ENCODE measurements at places on chromosomes 12 and 14.

- DNase-seq, result no peak
Observed at GRCh38 chr12:105221583-105222283, 14.2 kb downstream of the APPL2 start.

DNA sequence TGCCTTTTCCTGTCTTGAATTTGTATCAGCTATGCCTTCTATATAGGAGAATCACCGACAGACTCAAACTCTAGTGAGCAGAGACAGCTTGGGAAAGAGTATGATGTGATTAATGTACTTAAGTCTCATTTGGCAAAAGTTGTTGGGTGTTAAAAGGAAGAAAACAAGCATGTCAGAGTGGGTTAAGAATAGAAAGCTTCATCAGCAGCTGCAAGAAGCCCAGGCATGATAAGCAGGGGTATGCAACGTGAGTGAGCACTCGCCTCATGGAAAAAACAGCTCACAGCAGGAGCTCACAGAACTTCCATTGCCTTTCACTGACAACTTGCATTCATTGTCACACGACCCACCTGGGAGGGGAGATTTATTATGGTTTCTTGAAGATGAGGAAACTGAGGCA is 35.9 kb upstream of the WNK1 start:
- DNase-seq, result no peak

DNA sequence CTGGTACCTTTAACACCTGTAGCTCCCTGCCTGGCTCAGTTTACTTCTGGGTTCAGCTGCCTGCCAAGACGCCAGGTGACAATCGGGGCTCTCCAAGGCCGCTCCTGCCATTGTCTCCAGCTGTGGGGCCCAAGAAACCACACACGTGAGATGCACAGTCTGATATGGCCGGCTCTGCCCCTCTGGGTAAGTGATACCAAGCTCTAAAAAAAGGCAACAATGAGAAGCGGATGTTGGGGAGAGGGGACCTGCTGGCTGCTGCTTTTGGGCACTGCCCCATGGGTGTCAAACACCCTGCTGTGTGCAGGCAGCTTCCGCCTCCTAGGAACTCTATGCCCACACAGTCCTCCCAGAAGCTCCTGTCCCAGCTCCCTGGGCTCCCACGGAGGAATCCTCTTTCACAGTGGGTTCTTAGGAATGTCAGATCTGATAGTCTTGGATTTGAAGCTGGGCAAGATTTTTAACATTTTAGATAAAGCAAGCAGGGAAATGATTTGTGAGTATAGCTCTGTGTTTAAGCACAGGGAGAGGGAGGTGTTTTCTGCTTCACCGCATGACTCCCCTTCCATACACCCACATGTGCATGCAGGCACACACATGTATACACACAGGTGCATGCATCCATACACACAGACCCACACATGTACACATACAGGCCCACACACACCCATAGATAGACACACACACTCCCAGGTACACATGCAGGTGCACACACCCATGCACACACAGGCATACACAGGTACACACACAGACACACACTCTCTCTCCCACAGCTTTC is 1135.8 kb downstream of the BCL11B start:
- DNase-seq, result no peak

DNA sequence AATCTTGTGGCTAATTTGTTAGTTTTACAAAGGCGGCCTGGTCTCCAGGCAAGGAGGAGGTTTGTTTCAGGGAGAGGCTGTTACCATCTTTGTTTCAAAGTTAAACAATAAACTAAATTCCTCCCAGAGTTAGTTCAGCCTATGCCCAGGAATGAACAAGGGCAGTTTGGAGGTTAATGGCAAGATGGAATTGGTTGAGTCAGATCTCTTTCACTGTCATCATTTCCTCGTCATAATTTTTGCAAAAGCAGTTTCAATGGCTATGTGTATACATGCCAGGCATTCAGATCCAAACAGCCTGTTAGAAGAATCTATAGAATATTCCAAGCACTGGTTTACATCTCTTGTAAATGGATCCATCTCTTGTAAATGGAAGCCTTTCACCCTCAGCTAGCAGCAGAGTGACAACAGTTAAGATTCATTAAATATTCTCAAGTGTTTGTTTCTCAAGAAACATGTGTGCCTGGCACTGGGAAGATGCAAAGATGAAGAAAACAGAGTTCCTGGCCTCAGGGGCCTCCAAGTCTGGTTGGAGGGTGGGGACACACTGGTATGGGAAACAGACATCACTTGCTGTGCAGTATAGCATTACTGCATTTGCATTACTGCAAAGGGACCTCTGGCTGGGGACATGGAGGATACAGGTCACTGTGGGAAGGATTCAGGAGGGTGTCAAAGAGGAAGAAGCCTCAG is 65.8 kb downstream of the RIN3 start:
- no peak for DNase-seq

- no peak for DNase-seq
Observed at GRCh38 chr12:75568393-75568792, 57.0 kb upstream of the KRR1 start.

- no peak for DNase-seq
Observed at GRCh38 chr14:31726337-31726736, 165.1 kb downstream of the NUBPL start.

DNA sequence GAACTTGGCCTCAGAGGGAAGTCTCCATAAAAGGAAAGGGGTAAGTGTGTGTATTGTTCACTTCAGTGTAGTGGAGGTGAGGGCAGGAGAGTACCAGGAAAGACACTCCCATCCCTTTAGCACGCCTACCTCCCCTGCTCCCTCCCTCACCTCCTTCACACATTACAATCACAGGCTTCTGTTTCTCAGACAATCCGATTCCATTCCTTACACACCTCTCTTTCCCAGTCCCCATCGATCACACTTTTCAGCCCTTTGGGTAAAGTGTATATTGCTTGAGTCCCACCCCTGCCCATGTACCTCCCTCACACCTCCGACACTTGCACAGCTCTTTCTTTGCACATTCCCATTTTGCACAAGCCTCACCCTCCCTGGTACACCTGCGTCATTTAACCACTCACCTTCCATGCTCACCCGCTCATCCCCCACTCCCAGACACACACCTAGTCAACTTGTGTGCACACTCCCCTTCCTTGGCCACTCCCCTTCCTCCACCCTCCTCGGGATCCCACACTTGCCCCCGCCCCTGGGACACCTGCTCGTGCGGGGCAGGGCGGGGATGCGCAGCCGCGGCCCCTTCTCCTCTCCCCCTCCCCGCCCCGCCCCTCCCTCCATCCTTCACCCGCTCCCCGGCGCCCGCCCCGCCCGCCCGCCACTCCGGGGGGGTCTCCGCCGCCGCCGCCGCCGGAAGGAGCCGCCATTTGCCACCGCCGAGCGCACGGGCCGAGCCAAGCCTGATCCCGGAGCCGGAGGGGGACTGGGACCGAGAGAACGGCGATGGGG is at the start of gene MARCHF9:
Gene MARCHF9 (plus strand): TSS at position 693 of the 783 bp plus-strand sequence. CDS start 426 bp downstream, outside the sequence.
- DNase-seq, result no peak

GRCh38 chr12:28413460-28414109 is 223.3 kb downstream of the CCDC91 start:
- no peak for DNase-seq

DNA sequence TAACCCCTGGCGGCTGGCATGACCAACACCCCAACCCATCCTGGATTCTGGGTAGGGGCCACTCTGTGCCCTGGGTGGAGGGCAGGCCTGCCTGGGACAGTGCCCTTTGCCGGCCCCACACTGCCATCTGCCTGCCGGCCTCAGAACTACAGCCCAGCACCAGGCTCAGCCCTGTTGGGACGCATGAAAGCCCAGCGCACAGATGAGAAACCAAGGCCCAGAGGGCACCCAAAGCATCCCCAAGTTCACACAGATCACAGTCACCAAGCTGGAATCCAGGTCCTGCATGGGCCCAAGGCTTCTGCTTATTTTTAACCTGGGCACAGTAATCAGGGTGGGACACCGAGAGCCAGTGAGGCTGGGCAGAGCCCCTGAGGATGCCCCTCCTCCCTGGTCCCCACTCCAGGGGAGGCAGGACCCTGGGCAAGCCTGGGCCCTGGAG is 26.2 kb downstream of the RFLNA start:
- DNase-seq, result peak; percentile 25

DNA sequence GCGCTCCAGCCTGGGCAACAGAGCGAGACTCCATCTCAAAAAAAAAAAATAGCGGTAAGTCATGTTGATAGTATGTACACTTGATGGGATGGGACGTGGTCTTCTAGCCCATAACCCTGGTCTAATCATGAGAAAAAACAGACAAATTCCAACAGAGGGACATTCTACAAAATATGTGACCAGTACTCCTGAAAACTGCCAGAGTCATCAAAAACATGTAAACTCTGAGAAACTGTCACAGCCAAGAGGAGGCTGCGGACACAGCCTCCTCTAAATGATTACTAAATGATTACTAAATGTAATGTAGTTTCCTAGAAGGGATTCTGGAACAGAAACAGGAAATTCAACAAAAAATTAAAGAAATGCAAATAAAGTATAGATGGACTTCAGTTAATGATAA is 20.9 kb downstream of the CDKL1 start:
- no peak for DNase-seq

- no peak for DNase-seq
Observed at GRCh38 chr14:100619396-100620254, 32.4 kb upstream of the BEGAIN start.

DNA sequence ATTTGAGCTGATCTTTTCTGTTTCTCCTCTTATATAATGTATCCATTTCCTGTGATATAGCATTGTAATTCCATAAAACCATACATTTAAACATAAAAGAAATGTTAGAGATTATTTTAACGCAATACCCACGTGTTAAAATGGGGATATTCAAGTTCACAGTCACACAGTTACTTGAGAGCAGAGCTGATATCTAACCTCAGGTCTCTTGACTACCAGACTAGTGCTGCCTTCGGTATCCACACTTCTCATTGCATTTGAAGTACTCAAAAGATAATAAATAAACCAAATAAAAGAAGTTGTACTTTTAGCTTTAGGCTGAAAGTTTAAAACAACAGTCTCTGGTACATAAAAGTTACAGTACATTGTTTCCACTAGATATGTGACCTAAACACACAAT is 2.9 kb downstream of the CLECL1 start:
- DNase-seq, result no peak

- DNase-seq, result no peak
Observed at GRCh38 chr12:54588110-54588889, at the start of gene PPP1R1A. TSS of gene PPP1R1A (minus strand) at chr12:54588659. CDS start at chr12:54588488, 171 bp downstream.

DNA sequence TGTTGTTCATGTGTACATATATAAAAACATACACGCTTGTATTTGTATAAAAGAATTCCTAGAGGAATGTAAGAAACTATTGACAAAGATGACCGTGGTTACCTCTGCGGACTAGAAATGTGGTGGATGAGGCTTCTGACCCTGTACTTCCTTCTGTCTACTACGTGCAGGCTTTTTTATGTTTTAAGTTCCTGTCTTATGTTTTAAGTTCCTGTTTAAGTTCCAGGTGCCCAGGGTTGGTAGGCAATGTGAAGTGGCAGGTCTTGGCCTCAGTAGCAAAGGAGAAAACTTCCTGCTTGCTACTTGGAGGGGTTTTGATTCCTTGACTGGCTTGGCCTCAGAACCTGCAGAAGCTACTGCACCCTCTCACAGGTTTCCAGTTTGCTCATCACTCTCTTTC is 11.6 kb downstream of the POMT2 start:
- no peak for DNase-seq

DNA sequence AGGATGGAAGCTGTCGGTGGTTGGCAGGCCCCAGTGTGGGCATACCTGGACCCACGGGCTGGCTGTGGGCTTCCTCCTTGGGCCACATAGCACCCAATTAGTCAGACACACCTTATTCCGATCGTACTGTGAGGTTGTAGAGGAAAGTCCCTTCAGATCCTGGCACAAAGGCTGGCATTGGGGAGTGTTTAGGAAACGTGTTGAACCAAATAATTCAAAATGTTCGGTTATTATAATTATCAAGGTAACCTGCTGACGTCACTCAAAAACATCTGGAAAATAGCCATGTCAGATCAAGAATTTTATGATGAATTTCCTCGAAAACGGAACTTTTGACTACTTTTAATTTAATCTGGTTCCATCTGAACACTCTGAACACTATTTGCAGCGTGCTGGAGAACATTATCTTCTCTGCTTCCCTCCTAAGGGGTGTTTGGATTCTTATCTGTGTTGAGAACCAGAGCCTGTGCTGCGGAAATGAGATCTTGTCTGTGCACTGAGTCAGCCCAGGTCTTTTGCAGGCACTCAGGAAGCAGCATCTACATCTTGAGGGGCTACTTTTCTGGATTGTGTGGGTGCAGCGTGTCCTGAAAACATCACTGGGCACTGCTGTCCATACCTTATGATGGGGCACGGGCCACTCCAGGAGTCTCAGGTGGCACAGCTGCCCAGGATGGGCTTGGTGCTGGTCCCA is 100.3 kb downstream of the SLC25A47 start:
- no peak for DNase-seq

- DNase-seq, result no peak
Observed at GRCh38 chr14:74019408-74020137, 424 bp downstream of the BBOF1 start.

DNA sequence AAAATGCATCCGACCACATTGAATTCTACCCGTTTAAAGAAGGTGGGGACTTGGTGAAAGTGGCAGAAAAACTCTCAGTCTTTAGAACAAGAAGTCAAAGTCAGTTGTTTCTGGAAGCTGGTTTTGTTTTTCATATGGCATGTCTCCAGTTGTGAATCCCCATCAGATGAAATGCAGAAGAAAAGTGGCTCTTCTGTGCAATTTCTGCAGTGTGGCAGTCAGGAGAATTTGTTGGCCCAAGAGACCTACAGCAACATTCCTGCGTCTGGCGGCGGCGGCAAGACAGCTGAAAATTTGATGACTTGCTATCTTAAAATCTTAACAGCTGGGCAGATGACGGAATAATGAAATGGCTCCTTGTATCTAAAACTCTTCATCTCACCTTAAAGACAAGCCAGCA is 201.5 kb downstream of the FOXN3 start:
- DNase-seq, result no peak

- no peak for DNase-seq
Observed at GRCh38 chr12:51098611-51099010, 15.2 kb upstream of the CSRNP2 start.

- no peak for DNase-seq
Observed at GRCh38 chr14:68373847-68374444, 418.9 kb downstream of the ZFP36L1 start.

Data from NT2/D1 (cell line).